Germinal center (tissue), 1 donor: ENCODE measurements at places on chromosomes 5 and 9.

GRCh38 chr5:54754420-54754819, 231.0 kb downstream of the ESM1 start:
- DNase-seq = no peak

- peak; percentile 22 for DNase-seq
Measured at GRCh38 chr5:87103616-87104287, 163.9 kb upstream of the RASA1 start.

GRCh38 chr9:68581696-68582095, 41.0 kb upstream of the TMEM252 start:
- no peak for DNase-seq

DNA sequence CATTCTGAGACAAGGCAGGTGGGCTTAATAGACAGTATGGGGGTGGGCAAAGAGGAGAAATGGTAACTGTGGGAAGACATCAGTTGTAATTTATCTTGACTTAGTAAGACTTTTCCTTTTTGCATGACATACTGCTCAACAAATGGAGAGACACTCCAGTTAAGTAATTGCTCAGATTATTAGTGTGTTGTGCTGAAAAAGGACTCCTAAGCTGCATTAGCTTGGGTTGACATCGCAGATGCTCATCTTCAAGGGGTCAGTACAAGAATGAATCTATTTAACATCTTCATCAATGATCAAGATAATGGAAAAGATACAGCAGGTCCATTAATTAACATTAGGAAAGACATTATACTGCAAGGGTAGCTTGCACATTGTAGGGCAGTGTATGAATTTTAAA, 181.1 kb upstream of the ELAVL2 start:
- no peak for DNase-seq
